Epithelial cell of esophagus (primary cell): ENCODE measurements at places on chromosomes 2 and 18.

DNA sequence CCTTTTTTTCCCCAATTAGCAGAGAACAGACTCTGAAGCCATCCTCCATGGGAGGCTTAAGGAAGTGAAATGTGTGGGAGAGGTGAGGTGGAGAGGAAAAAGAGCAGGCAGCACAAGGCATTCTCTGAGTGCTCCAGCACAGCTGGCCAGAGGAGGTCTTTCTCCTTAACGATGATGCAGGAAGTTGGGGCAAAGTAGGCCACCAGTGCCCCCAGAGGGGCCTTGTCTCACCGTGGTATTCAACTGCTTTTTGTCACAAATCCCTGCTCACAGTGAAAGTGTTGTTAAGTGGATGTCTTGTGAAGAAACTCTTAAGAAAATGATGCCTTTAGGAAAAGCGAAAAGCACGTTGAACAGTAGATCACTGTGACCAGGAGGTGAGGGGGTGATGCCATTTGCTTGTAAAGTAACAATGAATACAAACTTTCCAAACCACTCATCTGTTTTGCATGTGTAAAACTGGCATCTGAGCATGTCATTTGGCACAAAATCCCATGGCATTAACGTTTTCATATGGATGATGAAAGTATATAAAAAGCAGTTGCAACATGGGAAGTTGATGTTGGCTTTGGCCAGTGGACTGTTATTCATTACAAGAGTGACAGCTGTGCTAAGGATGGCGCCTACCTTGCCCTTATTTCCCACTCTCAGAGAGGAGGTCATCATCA, 49.2 kb upstream of the CDC42EP3 start:
- no peak for DNase-seq

- DNase-seq, result peak; percentile 68
Observed at GRCh38 chr2:224816816-224817215, 100.7 kb upstream of the CCDC195 start.

DNA sequence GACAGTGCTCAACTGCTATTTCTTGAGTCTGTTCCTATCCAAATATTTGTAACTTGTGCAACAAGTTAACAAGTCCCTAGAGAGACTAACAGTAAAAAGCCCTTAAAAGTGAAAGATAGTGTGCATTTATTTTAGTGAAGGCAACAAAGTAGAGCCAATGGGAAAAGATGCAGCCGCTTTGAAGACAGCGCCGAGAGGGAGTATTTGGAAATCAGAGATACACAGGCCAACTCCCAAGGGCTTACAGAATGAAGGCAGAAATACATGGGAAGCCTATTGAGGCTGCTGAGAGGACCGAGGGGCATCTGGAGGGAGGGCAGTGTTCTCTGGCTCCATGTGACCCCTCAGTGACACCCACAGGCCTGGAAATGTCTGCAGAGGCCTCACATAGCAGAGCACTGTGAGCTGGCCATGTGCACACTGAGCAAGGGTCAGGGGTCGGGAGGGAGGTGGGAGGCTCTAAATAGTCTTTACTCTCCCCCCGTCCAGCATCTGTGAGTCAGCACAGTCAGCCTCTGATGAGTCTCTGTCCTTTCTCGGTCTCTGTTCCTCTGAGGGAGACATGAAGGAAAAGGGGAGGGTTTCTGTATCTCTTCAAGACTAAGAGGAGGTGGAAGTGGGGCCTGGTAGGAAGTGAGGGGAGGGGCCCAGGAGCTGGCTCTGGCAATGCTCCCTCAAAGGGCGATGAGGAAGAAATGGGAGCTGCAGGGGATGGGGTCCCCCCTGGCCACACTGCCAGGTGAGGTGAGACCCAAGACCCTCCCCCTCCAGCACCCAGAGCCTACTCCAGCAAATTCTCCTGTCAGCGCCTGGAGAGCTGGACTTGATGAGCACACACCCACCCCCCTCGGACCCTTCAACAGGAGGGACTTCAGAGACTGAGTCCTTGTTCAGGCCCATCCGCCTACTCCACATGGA, 133.6 kb downstream of the SP3 start:
- DNase-seq, result no peak

GRCh38 chr18:2680216-2680792, 24.8 kb downstream of the SMCHD1 start:
- peak; percentile 2 for DNase-seq

DNA sequence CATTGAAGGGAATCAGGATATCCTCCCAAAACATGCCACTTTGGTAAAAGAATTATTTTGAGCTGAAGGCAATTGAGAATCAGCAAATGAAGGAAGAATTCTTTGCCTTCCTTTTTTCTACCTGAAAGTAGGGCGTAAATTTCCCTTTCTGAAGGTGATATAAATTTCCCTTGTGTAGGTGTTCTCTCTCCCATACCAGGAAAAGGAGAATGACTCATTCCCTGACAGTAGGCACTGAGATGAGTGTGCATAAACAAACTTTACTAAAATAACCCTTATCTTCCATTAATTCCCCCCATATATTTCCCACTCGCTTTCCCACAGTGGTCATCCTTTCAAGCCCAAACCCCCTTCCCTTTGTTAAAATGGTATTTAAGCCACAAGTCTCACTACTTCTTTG, 1339.0 kb downstream of the LRP1B start:
- DNase-seq, result peak; percentile 55

DNA sequence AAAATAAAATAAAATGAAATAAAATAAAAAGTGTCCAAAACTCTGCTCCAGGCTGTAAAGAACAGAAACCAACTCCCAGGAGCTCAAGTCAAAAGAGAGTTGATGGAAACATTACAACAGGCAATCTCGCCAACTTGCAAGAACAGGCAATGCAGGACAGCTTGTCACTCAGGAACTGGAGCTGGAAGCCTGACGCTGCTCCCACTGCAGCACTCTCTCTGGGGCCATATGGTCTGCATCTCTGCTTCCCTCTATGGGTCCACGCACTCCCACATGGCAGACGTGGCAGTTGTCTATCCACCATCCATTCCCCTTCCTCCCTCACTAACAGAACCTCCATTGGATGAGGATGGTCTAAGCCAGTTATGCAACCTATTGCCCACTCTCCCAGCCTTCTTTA, 23.3 kb upstream of the ARPC2 start:
- no peak for DNase-seq

GRCh38 chr2:33247365-33247764, 229.1 kb upstream of the RASGRP3 start:
- no peak for DNase-seq

DNA sequence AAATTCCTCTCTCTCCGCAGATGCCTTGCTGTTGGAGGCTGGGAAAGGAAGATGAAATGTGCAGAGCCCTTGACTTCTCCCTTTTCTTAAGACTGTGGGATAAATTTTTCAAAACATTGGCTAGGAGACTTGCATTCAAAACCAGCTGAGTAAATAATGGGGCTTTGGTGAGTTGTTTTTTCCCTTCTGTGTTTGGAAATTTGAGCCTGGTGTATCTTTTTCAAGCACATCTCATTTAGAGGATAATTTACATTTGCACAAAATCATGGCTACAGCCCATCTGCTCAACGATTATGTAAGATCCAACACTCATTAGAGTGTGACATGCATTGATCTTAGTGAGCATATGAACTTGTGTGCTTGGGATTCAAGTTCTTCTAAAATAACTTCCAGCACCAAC, 112.1 kb upstream of the ATP8B1 start:
- no peak for DNase-seq

GRCh38 chr2:83340424-83340823, 1118.7 kb downstream of the SUCLG1 start:
- DNase-seq, result no peak

GRCh38 chr2:104289651-104290565, 564.0 kb upstream of the POU3F3 start:
- DNase-seq, result no peak

- peak; percentile 56 for DNase-seq
Observed at GRCh38 chr2:203352604-203353255, 24.5 kb downstream of the ABI2 start.

GRCh38 chr2:165902934-165903333, 50.6 kb downstream of the TTC21B start:
- DNase-seq, result no peak

DNA sequence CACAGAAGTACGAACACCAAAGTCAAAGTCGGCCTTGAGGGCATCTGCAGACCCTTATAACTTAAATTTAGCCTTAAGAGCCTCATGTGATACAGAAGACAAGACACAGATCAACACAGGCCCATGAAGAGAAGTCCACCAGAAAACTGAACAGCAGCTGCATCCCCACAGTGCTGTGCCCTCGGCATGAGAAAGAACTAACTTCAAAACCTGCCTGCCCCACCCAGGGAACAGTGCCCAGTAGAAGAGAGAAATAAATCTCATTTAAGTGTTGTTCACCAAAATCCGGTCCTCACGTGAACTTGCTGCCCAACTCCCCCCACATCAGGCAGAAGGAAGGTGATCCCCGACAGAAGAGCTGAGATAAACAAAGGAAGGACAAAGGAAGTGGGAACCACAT, 73.7 kb downstream of the PXDN start:
- DNase-seq, result no peak

DNA sequence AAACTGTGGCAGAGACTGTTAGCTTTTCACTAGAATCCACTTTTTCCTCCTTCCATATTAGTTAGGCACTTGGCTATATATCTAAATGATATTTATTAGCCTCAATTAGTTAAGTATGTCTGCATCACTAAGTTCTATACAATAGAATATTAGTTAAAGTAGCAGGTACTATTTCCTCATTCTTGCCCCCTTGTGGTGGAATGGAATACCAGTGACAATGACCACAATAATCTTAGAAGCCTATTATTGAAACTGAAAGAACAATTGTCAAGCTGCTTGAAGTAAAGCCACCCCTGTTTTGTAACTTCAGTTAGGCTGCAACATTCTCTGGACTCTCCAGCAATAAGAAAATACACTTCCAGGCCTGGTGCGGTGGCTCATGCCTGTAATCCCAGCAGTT, 476.3 kb upstream of the VWC2L start:
- DNase-seq, result peak; percentile 45

DNA sequence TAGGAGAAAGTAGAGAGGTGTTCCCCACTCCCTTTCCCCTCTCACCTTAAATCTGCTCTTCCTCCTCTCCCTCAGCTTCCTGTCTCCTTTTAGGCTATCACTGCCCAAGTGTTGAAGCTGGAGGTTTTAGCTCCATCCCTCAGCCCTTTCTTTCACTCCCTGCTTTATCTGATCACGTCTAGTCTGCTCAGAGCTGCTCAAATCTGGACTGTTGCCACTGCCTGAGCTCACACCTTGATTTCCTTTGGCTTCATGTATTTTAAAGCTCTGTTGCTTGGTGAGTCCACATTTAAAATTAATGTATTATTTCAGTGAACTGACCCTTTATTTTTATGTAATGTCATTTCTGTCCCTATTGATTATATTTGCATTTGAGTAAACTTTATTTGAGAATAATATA, 236.6 kb downstream of the PTGR3 start:
- no peak for DNase-seq

- DNase-seq, result no peak
Observed at GRCh38 chr2:28239207-28239606, 153.5 kb upstream of the FOSL2 start.

DNA sequence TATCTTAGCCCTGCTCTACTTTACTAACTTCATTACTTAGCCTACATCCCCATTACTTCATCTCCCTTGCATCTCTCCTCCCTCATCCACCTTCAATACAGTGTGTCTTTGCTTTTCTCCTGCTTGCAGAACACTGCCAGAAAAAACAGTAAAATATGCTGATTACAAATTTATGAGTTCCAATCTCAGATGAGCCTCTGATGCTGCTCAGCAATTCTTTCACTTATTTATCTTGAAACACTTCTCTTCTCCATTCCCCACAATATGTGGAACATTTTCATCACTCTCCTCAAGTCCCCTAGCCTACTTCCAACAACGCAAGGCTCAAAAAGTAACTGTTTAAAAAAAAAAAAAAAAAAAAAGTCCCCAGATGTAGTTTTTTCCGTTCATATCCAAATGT, 7.1 kb downstream of the VPS54 start:
- DNase-seq, result no peak

GRCh38 chr18:55839343-55839742, 251.4 kb upstream of the TCF4 start:
- DNase-seq, result peak; percentile 36

DNA sequence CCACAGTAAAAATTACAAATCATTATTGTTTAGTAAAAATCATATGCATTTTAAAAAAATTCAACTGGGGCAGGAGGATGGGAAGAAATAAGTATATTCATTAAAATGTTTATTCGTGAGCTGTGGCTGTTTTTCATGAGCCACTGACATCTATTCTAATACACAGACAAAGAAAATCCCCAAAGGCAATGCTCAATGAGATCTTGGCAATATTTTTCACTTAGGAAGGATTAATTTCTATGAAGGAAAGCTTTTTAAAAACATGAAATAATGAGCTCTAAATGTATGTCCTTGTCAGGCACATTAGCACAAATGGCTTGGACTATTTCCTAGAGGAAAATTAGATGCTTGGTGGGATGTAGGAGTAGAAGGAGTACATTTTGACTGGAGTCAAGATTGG, 262.0 kb upstream of the MMADHC start:
- no peak for DNase-seq

DNA sequence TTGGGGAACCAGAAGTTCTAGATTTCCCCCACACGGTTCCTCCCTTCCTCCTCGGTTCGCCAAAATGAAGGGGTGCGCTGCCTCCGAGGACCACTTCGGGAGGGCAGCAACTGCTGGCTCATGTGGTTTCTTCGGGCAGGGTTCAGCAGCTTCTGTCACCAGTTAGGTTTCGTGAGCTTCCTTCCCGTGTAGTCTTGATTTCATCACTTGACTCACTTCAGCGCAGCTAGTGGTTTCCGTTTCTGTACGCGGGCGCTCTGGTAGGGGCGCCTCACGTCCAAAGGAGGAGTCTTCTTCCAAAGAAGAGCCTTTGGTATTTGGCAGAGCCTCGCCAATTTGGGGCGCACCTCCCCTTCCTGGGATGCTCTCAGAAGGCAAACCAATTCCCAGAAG, 485 bp upstream of the GALNT3 start:
- peak; percentile 84 for DNase-seq

DNA sequence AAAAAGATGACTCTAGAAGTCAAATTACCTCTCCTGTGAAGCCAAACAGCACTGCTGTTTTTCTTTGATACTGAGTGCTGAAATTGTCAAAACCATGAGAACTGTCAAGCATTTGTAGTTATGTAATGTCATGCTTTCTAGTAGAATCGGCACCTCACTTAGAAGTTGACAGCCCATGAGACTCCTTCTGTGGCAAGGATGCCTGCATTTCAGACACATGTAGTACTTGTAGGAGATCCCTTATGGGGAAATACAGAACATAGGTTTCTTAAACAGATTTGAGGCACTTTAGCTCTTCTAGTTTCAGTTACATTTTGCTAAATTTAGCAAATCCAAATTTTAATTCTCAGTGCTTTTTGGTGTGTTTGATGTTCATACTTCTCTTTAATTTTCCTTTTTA, 15.7 kb downstream of the ZNF407 start:
- no peak for DNase-seq

GRCh38 chr2:63786471-63786870, 55.2 kb upstream of the UGP2 start:
- DNase-seq, result no peak
